Effector memory CD8-positive, alpha-beta T cell (primary cell): ENCODE measurements at places on chromosomes 1 and 21.

DNA sequence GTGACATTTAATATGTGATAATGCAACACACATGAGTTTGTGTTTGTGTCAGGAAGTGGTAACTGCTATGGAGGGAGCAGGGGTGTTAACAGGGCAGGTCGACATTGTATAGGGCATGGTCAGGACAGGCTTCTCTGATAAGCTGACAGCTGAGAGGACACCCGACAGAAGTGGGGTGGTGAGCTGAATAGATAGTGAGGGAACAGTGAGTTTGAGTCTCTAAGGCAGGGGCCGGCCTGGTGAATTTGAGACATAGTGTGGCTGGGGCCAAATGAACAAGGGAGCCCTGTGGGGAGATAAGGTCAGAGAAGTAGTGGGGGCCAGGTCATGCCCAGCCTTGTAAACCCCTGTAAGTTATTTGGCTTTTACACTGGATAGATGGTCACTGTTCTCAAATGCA lies 217.4 kb upstream of the KIAA0040 start:
- DNase-seq = no peak

DNA sequence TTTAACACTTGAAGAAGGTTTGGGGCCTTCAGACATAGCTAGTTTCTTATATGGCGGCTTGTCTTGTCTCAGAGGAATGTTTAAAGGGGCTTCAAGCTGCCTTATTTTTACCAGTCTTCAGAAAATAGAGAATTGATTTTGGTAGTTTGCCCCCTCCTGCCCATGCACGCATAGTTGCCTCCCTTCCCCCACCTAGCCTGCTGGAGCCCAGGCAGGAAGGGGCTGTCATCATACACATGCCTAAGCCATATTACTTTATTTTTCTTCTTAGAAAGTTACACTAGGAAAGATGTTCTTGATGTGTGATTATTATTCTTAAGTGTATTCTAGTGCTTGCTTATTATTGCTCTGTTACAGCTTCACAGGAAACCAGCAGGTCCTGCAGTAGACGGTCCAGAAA lies 18.3 kb downstream of the PBX1 start:
- no peak for DNase-seq

DNA sequence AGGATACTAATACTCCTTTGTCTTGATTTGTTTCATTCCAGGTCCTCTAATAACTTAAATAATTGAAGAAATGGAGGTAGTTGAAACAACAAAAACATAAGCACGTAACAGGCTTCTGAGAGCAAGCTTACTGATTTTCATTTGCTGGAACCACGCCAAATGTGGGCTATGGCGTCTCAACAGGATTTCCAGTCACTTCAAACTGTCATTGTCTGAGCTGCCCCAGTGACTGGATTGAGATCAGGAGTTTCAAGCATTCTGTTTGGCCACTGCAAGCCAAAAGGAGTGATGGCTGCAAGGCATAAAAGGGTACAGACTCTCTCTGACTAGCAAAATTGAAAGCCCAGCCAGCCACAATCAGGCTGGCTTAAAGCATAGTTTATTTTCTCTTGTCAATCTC lies 289.9 kb downstream of the DPYD start:
- DNase-seq = no peak

DNA sequence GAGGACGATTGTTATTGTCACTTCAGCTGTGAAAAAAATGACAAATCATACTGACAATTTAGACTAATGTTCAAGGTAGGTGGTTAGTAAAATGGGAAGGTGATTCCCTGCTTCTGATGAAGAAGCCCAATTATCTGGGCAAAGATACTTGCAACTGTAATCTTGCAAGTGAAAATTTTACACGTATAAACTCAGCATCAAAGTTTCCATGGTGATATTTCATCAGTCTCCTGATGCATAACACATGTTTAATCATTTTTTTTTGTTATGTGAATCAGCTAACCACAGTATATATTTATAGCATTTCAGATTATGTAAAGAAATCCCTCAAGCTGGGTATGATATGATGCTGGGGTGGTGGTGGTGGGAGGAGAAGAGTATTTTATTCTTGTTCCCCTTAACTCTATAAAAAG lies 16.4 kb upstream of the KCNK1 start:
- no peak for DNase-seq

- no peak for DNase-seq
These were observed 18.3 kb upstream of the EPB41 start for GRCh38 chr1:28895896-28896608.

DNA sequence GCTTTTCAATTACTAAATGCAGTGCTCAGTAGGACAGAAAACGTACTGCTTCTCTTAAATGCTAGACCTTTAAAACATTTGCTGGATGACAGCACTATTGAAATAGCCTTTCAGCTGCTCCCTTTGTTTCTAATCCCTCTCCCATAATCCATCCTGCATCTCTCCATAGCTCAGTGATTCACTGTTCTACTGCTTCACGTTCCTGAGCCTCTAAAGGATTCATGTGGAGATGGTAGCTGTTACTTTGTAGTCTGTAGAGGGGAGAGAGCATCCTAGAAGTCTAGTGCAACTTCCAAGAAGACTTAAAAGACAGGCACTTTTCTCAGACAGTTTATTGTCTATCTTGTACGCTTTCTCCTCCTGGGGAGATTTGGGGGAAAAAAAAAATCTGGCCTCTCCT lies 51.4 kb downstream of the LRRC8B start:
- DNase-seq = no peak

DNA sequence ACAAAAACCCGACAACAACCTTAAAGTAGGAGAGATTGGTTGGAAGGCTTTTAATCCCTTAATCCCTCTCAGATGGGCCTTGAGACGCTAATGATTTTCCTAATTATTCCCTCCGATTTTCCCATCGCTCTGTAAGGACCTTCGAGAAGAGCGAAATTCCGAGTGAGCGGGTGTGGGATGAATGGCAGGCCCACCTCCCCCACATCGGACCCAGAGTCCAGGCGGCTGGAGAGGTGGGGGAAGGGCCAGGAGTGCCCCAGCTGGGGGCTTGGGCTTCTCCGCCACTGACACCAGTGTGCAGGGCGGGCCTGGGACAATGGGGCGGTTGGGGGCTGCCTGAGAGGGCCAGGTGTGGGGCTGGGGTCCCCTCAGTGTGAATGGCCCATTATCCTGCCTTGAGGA lies 23.4 kb downstream of the RHBG start:
- DNase-seq = no peak

- DNase-seq = no peak
These were observed 679.8 kb upstream of the ADAMTS5 start for GRCh38 chr21:27646691-27647090.

- DNase-seq = no peak
These were observed 222.5 kb downstream of the SLC45A1 start for GRCh38 chr1:8540261-8540941.

DNA sequence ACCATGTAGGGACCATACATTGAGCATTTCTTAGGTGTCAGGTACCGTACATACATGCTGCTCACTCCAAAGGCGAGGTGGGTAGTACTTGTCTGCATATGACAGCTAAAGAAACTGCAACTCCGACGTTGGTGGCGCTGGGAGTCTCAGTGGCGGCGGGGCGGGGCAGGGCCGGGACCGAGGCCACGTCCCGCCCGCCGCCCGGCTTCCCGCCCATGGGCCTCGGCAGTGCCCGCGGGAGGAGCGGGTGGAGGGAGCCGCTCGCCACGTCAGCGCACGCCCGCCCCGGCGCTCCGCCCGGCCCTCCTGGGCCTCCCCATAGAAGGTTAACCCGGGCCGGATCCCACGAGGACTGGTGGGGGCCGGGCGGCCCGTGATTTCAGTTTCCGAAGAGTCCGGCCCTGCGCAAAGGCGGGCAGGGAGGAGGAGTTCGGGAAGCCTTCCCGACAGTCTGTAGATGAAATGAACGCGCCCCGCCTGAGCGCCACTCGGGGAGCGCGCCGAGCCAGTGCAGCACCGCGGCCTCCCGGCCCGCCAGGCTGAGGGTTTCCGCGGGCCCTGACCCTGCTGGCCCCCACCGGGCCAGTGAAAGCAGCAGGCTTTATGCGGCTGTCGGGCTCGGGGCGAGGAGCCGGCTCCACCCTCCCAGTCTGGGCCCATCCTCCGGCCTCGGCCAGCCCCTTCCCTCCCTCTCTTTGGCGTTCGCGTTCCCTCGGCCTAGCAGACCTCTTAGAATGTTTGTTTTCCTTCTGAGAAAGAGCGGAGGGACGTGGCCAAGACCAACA lies 119.9 kb upstream of the JUN start:
- DNase-seq = peak; percentile 65

- DNase-seq = no peak
These were observed 131.4 kb downstream of the IER5 start for GRCh38 chr1:181219938-181220337.

- no peak for DNase-seq
These were observed 917 bp downstream of the MEX3A start for GRCh38 chr1:156081180-156081916.

- DNase-seq = no peak
These were observed 49.8 kb downstream of the ELK4 start for GRCh38 chr1:205582046-205582445.

DNA sequence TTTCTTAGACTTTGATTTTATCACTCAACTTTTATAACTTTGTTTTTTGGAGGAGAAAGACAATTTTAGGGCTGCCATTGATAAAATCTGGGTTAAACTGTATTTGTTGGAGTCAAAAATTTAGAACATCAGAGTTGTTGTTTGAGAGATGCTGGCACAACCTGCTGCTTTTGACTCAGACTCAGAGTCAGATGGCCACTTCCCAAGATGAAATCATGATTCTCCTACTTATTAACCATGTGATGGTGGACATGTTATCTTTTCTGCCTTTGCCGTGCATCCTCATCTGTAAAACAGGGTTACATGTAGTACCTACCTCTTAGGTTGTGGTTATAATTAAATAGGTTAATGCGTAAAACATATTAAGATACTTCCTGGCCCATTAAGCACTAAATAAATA lies 71.2 kb downstream of the PLA2G4A start:
- DNase-seq = no peak

GRCh38 chr1:183778045-183778444 lies 26.9 kb upstream of the RGL1 start:
- DNase-seq = no peak

DNA sequence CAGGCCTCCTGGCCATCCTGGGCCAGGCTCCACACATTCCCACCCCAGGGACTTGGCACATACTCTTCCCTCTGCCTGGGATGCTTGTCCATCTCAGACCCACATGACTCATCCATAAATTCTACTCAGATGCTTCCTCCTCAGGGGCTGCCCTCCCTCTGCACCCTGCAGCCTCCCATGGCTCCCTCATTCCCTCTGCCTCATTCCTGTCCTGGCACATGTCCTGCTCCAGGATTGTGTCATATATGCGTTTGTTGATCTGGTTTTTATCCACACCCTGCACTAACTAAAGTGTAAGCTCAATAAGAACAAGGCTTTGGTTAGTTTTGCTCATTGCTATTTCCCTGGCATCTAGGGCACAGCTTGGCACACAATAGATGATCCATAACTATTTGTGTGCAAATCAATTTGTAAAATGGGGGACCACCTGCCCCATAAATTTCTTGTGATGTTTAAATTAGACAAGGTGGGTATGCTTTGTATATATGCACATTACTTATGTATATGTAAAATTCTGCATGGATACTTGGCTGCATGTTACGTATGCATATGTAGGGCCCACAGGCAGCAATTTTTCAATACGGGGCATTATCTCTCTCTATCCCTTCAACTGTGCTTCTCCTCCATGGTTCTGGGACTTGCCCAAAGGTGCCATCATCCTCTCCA lies 191.4 kb downstream of the PTPRU start:
- no peak for DNase-seq

GRCh38 chr1:157624471-157624870 lies 26.6 kb upstream of the FCRL4 start:
- DNase-seq = no peak

DNA sequence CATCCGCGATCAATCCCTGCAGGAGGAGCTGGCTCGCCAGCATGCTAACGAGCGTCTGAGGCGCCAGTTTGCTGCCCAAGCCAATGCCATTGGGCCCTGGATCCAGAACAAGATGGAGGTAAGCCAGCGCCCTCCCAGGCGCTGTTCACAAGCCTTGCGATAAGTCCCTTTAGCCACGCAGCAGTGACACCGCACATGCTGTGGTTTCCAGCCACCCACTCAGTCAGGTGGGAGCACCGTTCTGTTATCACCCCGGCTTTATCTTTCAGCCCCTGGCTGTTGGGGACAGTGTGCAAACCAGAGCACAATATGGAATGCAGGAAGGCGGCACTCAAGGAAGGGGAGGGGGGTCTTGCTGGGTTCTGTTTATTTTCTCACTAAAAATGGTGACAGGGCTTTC lies 41.1 kb upstream of the MTR start:
- DNase-seq = no peak

DNA sequence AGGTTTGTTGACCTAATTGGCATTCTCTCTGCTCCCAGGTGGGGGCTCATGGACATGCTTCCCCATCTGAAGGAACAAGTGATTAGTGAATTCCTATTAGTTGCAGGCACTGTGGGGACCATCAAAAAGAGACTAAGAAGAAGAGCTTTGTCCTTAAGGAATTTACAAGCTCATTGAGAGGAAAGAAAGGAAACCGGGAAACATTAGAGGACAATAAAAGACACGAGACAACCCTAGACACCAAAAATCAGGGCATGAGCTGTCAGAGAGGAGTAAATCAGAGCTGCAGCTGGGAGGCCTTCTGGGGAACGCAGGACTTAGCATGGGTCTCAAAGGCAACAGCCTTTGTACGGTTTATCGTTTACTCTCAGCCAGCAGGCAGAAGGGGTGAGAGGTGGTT lies 45.1 kb downstream of the BACE2 start:
- no peak for DNase-seq

- no peak for DNase-seq
These were observed 5.8 kb upstream of the LMNA start for GRCh38 chr1:156108664-156109241.

DNA sequence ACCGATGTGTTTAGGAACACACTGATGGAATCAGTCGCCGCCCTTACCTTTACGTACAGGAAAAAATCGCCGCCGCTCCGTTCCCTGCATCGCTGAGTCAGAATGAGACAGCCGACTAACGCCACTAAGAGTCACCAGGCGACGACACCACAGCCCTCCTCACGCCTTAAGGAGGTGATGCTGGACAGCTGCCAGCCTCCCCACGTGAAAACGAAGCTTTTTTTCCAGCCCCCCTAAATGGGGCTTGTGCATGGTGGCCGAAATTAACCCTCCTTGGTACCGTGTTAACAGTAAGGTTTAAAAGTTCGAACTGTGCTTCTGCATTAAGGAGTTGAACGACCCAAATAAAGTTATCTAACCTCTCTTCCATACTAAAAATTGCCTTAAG lies 511 bp downstream of the DNTTIP2 start:
- peak; percentile 60 for DNase-seq

DNA sequence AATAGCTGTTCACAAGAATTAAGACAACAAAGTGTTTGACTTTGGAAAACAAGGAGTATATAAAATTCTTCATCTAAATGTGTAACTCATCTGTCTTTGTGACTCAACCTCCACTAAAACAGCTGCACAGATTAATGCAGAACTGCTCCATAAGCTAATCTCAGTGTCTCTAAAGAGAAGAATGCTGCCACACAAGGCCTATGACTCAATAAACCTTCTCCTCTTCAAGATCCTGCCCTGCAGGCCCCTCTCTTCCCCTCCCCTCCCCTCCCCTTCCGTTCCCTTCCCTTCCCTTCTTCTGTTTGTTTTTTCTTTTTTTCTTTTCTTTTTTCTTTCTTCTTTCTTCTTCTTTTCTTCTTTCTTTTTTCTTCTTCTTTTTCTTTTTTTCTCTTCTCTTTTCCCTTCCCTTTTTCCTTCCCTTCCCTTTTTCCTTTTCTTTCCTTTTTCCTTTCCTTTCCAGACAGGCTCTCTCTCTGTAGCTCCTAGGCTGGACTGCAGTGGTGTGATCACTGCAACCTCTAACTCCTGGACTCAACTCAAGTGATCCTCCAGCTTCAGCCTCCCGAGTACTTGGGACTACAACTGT lies 1052.8 kb downstream of the BRINP3 start:
- DNase-seq = no peak
